ENCODE measurements at places on chromosomes 7 and 10. TPM values are rescaled to one million over a fixed set of nuclear protein-coding genes. Genes with fewer than 3 reads are reported as not detected.

DNA sequence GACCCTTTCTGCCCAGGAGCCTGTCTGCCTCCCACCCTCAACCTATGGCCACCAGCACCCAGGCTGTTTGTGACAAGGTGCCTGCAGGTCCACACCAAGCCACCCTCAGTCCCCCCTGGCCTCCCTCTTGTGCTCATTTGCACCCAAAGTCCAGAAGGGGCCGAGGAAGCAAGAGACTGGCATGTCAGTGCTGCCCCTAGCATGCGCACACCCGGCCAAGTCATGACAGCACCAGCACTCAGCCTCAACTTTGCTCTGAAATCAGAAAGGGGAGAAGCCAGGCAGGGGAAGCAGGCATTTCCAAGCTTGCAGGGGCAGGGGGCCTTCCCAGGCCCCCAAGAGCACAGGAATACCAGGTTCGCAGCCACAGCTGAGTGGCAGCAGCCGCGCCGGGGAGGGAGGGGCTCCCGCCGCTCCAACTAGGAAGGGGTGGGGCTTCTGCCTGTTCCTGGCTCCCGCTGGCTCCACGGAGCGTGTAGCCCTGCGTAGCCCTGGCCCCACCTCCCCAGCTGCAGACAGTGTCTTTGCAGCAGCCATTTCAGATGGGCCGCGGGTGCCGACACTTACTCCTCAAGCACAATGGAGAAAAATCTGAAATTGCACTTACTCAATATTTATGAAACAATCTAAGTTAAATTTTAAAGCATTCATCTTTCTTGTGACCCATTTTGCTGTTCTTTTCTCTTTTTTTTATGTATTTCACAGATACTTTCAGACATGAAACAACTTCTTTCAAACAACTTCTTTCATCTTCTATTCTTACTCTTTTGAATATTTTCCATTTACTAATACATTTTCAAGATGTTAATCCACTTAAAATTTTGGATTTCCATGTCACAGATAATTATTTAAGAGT is 54.9 kb upstream of the ABCB5 start:
- H3K4me1 ChIP-seq: no peaks in the 10 kb centered on the region
- no peak overlapping the region for H3K4me3 ChIP-seq
- no peak for DNase-seq
- no peak overlapping the region for H3K27ac ChIP-seq

- H3K4me1 ChIP-seq: peaks cover 3% of the 10 kb centered on the region
- no peak overlapping the region for H3K4me3 ChIP-seq
- H3K36me3 ChIP-seq: no peaks in the 10 kb centered on the region
- peaks cover 17% of the 10 kb centered on the region for H3K27me3 ChIP-seq
- no peak for DNase-seq
Measured at GRCh38 chr10:11869219-11869618, 46.1 kb downstream of the PROSER2 start.

DNA sequence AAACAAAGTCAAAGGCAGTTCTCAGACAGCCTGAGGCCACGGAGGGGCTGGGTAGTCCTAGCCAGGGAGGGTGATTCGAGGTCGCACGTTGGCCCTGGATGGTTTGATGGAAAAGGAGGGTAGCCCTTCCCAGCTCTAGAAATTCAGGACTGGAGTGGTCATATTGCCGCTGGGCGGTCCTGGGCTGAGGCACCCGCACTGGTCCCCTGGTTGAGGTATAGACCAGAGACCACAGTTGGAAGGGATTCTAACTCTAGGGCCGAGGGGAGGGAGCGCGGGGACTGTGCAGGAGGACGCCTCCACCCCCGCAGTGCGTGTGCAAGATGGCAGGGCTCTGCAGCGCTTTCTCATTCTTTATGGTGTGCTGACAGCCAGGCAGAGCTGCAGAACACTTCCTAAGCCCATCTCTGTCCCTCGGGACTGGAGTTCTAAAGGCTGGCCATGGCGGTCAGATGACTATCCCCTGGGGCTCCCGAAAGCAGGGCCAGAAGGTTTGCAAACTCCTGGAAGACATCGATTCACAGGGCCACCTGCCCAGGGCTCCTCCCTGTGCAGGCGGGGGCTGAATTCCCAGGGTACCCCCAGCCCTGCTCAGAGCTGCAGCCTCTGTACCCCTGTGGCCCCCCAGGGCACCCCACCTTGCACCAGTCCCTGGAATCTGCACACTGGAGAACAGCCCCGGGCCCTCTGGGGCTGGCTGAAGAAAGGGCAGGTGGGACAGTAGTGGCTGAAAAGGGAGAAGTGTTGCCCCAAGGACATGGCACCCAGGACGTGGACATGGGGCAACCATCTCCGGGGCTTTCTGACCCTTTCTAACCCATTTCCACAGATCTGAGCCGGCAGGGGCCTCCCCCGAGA is 51.0 kb upstream of the ELN start:
- no peak overlapping the region for H3K4me3 ChIP-seq
- no peaks in the 10 kb centered on the region for H3K27me3 ChIP-seq
- H3K36me3 ChIP-seq: no peaks in the 10 kb centered on the region

Gene GDF10
- total RNA-seq: 35.2 TPM

DNA sequence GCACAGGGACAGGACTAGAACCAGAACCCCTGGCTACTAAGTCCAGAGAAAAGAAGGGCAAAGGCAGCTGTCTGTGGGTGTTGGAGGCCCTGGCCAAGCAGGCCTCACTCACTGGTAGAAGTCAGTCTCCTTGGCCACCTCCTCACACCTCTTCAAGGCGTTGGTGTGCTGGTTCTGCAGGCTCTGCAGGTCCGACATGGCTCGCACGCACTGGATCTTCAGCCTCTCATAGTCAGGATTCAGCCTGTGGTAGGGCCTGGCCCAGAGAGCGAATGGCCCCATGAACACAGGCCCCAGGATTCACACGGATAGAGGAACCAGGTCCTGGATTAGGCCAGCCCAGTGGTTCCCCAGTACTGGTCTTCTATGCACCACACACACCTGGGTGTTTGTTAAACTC is 72.4 kb downstream of the DLG5 start:
- H3K27ac ChIP-seq: no peak overlapping the region
- no peaks in the 10 kb centered on the region for H3K27me3 ChIP-seq
- no peak for DNase-seq
- no peak overlapping the region for H3K4me3 ChIP-seq
- H3K36me3 ChIP-seq: no peaks in the 10 kb centered on the region
- no peaks in the 10 kb centered on the region for H3K4me1 ChIP-seq

GRCh38 chr10:119444866-119445265 is 97.7 kb downstream of the RGS10 start:
- H3K27ac ChIP-seq: no peak overlapping the region
- no peaks in the 10 kb centered on the region for H3K36me3 ChIP-seq
- no peak overlapping the region for H3K4me3 ChIP-seq
- no peaks in the 10 kb centered on the region for H3K27me3 ChIP-seq

Measured in left lung (tissue), 14 donors.